Astrocyte of the hippocampus (primary cell): ENCODE measurements at places on chromosomes 2 and 18.

GRCh38 chr2:190835303-190835930, 45.2 kb upstream of the GLS start:
- peak; percentile 93 for DNase-seq

DNA sequence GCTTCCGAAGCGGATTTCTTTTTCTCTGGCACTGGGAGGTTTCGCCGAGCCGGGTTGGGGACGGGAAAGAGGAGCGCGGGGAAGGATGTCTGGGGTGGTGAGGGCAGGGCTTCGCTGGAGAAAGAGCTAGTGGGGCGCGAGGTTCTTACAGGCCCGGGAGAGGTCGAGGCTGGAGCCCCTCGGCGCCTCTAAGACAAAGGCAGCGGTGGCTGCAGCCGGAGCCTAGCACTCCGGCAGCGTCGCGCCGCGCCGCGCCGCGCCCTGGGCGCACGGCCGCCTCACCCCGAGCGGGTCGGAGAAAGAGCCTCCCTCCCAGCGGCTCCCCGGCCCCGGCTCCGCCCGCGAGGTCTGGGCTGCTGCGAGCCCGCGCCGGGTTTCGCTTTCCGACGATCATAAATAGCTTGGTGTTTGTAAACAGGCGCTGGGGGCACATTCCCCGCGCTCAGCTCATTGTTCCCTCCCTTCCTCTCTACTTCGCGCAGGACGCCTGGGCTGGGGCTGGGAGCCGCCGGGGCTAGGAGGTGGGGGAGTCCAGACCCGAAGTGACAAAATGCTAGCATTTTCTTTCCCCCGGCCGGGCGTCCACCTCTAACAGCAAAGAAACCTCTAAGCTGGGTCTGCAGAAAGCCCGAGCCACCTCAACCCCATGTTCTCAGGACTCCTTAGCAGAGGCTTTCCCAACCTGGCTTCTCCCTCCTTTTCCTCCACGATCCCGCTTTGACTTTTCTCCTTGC, 813 bp upstream of the MEIS1 start:
- peak; percentile 86 for DNase-seq

GRCh38 chr18:4134700-4135099, 320.4 kb downstream of the DLGAP1 start:
- DNase-seq = no peak

DNA sequence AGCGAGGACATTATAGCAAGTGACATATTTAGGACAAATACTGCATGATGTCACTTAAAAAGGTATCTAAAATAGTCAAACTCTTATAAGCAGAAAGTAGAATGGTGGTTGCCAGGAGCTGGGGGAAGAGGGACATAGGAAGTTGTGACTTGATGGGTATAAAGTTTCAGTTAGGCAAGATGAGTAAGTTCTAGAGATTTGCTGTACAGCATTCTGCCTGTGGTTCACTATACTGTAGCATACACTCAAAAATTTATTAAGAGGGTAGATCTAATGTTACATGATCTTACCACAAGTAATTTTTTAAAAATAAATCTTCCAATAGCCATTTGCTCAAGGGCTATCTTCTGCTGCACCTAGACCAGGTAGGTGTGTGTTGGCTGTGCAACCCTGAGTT, 78.1 kb upstream of the NPAS2 start:
- no peak for DNase-seq

- no peak for DNase-seq
Observed at GRCh38 chr18:10297086-10297485, 157.3 kb upstream of the APCDD1 start.

- peak; percentile 24 for DNase-seq
Observed at GRCh38 chr2:219726916-219727315, 99.5 kb downstream of the SLC4A3 start.

- DNase-seq = no peak
Observed at GRCh38 chr2:241158546-241158900, 8.3 kb downstream of the PPP1R7 start.

GRCh38 chr2:200454927-200455801, 54.7 kb downstream of the KCTD18 start:
- DNase-seq = no peak

- no peak for DNase-seq
Observed at GRCh38 chr2:23664066-23664788, 262.7 kb downstream of the ATAD2B start.

DNA sequence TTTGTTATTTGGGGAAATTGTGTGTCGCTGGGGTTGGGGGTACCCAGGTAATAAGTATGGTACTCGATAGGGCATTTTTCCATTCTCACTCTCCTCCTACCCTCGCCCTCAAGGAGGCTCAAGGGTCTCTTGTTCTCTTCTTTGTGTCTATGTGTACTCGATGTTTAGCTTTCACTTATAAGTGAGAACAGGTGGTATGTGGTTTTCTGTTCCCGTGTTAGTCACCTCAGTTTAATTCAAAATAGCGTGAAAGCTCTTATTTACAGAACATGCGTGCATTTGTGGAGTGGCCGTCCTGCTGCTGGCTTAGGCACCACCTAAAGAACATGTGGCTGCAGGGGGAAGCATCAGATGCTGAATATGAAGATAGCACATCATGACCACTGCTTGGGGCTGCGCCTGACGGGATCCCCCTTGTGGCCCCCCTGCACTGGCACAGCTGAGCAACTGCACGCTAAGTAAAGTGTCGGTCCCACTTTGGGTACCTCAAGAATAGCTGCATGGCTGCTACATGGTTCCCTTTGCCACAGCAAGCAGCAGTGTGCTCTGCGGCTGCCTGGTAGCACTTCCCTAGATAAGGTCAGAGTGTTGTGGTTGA, 569.0 kb downstream of the DCDC2C start:
- DNase-seq = no peak

DNA sequence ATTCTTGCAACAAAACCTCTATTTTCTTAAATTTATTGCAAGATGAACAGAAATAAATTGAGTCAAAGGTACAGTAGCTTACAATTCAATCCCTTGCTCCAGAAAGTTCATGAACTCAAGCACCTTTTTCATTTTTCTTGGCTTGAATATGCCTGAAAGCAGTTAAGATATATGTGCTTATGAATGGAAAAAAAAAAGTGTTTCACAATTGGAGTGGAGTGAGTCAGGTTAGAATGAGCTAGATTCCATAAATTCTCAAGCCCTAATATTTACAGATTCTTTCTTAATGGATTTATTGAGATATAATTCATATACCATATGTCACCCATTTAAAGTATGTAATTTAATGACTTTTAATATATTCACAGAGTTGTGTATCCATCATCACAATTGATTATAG, 39.6 kb upstream of the NEMP2 start:
- no peak for DNase-seq
